Dermis microvascular lymphatic vessel endothelial cell (primary cell): ENCODE measurements at places on chromosomes 1 and 21. TPM values are rescaled to one million over a fixed set of nuclear protein-coding genes. Genes with fewer than 3 reads are reported as not detected.
A peak's percentile ranks its signal among the peaks of the same experiment; 100 is the strongest.

GRCh38 chr1:178232949-178233348 lies 139.0 kb downstream of the RASAL2 start:
- DNase-seq = no peak

GRCh38 chr21:42763581-42764442 lies 110.4 kb downstream of the PDE9A start:
- no peak for DNase-seq

The A3GALT2 gene
- not detected in 2 replicates for total RNA-seq

The LCK gene
- total RNA-seq = under 0.01 TPM in 2 replicates

DNA sequence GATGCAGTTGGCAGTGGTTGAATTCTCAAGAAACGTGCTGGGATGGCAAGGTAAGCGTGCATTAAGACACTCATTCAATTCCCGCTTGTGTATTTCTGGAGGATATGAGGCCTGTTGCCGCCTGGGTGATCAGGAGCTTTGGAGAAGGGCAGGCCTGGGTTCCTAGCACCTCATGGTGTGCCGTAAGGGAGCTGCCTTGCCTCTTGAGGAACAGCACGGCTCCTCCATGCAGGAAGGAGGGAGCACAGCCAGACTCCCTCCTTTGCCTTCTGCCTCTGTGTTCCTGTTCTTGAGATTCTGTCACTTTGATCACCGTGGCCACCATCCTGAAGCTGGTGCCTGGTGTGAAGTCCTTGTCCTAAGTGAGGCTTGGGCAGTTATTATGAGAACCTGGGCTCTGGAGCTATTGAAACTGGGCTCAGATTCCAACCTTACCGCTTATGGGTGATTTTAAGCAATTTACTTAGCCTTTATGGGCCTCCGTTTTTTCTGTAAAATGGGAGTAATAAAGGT lies 18.3 kb downstream of the SLFNL1 start:
- DNase-seq = no peak

The SPATA46 gene
- total RNA-seq = not detected in 2 replicates

GRCh38 chr1:17375651-17376050 lies 3.7 kb downstream of the PADI6 start:
- no peak for DNase-seq

The IFNGR2 gene
- total RNA-seq = 47.1 and 62.1 TPM in 2 replicates

- DNase-seq = peak; percentile 63
Measured at GRCh38 chr1:183685112-183685713, 32.1 kb upstream of the APOBEC4 start.

GRCh38 chr1:23384312-23385058 lies 14.8 kb upstream of the ZNF436 start:
- DNase-seq = no peak
